SK-N-SH (cell line): ENCODE measurements at places on chromosomes 5 and 9.

DNA sequence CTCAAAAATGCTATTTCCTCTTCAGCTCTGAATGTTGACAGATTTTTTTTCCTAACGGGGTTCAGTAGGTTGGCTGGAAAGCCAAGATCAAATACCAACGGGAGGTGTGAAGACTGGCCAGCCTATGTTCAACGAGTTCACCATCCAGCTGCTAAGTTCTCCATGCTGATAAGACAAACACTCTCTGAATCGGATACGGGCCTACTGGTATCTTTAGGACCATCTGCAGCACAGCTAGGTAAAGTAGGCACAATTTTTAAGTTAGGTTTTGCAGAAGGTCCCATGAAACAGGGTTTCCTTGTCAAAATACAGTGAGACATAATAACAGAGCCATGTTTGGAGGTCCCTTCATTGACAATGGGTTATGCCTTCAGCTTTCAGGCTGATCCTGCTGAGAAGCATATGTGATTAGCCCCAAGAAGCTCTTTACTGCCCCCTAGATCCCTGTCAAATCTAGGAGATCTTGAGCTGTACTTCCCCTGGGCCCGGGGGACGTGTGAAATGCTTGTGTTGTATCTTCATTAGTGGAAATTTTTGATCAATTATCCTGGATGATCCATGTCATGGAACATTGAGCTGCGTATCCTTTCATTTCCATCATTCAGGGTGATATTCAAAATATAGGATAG, 60.6 kb downstream of the PGM5 start:
- DNase-seq = no peak

DNA sequence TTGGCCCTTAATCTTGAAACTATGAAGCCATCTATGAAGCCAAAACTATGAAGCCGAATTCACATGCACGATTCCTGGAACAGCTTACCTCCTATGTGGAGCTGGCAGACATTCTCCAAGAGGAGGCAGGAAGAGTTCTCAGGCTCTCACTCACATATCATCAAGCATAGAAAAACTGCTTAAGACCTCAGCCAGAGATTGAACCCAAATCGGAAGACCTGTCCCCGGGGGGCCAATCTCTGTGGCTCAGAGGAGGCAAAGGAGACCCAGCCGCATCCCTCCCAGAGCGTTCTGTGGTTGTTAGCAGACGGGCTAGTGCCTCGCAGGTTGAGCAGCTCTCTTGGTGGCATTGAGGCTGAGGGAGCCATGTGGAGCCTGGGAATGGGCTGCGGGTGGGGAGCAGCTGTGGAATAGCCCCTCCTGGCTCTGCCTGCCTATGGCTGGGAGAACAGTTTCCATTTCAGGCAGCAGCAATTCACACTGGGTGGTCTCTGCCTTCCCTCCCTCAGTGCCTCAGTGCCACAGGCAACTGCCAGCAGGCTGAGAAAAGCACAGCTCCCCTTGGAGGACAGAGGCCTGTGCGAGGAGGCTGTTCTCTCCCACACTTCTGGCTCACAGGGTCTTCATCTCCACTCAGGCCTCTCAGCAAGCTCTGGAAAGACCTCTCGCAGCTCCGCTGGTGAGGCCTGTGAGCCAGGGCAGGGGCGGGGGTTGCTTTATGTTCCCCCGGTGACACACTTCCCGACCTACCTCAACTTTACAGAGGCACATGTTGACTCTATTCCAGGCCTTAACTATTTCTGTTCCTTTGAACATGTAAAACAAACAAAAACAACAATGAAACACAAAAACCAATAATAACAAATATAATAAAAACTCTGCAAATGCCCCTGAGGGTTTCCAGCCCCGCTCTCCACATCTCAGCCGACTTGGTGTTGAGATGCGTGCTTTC, 17.4 kb upstream of the TMEM174 start:
- DNase-seq = no peak

GRCh38 chr5:16507716-16508115, 42.1 kb upstream of the ZNF622 start:
- no peak for DNase-seq

- DNase-seq = no peak
Observed at GRCh38 chr9:104992659-104993058, 64.7 kb upstream of the ABCA1 start.

GRCh38 chr5:126777257-126777974, 480 bp downstream of the LMNB1 start:
- DNase-seq = peak; percentile 63

DNA sequence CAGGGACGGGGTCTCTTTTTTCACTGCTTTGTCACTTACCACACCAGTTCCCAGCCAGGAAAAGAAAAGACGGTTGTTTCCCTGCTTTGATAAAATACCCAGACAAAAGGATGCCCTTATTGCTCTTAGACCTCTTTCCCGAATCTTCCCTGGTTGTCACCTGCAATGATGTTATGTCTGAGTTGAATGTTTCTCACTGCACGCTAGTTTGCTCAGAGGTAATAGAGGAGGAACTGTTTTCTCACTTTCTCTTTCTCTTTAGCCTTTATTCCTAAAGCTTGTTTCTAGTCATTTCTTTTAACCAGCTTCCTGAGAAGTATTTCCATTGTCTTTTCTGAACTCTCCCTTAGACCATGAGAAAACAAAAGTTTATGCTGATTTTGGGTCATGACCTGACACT, 32.9 kb downstream of the ACER2 start:
- no peak for DNase-seq

DNA sequence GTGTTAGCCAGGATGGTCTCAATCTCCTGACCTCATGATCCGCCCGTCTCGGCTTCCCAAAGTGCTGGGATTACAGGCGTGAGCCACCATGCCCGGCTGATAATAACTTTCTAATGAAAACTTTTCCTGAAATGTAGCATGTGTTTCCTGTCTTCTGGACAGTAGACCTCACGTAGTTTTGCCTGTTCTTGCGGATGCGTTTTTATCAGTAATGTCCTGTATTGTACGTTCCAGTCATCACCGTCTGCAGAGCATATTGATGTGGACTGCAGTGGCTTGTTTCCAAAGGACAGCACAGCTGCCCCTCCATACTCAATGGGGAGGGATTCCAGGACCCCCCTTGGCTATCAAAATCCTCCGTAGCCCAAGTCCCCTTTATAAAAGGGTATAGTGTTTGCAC, 12.8 kb downstream of the EXOC3 start:
- no peak for DNase-seq

DNA sequence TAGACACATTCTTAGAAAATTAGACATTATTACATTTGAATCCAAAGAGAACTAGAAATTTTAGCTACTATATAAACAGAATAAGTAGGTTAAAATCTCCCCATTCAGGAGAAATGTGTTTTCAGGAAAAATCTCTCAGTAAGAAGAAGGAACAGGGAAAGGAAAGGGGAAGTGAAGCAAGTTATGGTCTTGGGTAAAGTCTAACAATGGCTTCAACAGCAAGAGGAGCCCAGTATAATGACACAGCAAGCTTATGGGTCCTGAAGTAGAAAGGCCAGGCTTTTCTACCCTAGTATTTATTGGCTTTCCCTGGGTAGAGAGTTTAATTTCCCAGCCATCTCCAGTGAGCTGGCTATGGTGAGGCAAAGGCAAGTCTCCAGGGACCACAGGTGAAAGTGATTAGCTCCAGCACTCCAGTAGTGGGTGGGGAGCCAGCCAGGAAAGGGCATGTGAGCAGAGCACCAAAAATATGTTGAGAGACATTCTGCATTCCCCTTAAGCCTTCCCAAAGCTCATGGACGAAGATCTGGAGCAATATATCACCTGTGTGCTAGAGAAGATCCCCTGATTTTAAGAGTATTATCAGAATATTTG, 981.7 kb downstream of the NR2F1-AS1 start:
- no peak for DNase-seq

DNA sequence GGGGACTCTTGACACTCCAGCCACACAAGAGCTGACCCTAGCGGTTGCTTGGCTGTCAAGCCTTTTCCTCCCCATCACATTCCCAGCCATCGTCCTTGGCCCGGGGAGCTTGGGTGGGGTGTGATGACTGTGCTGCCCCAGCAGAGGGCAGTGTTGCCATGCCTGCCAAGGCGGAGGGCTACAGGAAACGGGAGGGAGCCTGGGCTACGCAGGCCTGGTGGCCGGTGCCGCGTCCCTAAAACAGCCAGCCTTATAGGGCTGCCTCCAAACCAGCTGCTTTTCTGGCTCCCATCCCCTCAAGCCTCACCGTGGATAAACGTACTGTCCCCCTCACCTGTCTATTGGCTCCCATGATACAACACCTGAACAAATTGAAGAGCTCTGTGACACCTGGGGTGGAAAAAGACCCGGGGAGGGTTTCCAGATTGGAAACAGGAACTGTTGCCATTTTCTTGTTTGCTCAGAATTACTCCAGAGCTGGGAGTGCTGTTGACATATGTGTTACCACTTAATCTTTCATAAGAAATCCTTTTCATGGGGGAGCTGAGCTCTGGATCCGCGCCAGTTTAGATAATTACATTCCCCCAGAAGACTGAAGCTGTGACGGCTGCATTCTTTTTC, 72.8 kb upstream of the ASTN2 start:
- peak; percentile 85 for DNase-seq

DNA sequence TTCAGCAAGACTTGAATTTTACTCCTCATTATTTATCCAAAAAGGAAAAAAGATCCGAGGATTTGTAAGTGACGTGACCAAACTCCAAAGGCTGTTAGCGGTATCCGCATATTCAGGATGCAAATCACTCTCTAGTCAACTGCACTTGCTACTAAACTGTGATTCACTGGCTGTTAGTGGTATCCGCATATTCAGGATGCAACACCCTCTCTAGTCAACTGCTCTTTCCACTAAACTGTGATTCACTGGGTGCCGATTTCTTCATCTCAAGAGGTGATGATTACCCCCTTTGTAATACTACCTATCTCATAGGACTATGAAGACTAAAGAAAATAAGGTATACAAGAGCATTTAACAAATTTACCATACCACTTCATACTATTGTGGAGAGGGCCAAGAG, 5.7 kb downstream of the MAPKAP1 start:
- DNase-seq = no peak

DNA sequence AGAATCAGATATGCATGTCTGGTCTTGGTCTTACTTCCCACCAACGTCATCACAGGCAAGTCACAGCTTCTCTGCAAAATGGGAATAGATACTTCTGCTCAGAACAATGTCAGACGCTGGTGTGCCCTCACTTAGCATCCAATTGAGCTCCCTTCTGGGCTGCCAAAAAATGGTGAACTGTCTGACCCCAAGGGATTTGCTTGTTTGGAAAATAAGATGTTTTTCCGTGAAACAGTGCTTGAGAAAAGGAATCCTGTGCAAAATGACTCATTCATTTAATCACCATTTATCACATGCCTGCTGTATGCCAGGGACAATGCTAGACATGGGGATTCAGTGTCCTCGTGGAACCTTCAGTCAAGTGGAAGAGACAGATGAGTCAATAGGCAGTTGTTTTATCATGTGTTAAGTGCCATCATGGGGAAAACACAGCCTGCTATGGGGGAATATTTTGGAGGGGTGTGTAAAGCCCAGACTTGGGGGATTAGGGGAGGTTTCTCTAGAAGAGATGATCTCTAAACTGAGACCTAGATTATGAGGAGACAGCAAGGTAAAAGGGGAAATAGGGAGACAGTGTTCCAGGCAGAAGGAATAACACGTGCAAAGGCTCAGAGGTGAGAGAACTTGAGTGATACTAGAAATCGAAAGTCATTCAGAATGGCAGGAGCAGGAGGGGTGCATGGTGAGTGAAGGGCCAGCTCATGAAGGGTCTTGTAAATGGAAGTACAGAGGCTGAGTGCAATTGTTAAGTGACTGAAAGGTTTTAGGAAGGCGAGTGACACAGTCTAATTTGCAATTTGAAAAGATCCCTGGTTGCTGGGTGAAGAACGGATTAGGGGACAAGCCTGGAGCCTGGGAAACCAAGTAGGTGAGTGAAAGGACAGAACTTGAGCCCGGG, 3.9 kb downstream of the NIPAL4 start:
- no peak for DNase-seq

DNA sequence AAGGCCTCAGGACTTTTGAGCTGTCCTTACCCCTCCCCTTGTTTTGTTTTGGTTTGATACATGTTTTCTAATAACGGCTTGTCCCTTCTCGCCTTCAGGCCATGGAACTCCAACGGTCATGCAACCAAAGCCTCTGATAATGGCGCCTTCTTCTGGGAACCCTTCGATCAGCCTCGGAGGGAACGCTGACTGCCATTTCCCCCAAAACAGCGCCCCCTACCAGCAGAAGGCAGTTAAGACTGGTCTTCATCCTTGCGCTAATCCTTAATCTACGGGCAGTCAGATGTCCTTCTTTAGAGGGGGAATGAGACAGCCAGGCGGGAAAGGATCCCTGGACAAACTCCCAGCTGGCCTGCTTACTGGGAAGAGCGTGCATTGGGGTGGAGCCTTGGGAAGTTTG, 276.6 kb downstream of the ICE1 start:
- DNase-seq = no peak

DNA sequence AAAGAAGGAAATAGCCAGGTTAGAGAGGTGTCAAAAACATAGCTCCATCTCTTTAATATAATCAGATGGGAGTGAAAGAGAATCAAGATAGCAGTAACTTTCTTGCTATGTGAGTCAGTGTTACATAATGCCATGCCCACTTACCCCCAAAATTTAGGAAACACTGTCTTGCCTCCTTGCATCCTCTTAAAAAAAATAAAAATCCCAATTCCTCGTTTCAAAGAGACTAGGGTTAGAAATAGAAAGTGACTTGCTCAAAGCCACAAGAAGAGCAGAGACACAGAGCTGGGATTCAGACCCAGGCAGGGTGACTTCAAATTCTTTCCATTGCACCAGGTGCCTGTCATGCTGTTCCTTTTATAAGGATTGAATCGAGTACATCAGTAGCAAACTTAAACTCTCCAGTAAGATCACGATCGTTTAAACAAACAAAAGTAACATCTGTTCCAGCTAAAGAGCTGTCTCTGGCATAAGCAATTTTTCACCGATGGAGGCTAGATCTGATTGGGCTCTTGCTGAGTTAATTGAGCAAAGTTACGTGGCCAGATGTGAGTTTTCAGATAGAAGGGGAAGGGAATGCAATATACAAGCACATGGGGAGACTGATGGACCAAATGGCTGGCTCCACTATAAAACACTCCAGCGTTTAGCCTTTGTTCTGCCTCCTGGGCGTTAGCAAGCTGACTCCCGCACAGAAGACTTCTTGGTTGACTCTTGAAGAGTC, 176.9 kb downstream of the PALM2AKAP2 start:
- DNase-seq = peak; percentile 62

DNA sequence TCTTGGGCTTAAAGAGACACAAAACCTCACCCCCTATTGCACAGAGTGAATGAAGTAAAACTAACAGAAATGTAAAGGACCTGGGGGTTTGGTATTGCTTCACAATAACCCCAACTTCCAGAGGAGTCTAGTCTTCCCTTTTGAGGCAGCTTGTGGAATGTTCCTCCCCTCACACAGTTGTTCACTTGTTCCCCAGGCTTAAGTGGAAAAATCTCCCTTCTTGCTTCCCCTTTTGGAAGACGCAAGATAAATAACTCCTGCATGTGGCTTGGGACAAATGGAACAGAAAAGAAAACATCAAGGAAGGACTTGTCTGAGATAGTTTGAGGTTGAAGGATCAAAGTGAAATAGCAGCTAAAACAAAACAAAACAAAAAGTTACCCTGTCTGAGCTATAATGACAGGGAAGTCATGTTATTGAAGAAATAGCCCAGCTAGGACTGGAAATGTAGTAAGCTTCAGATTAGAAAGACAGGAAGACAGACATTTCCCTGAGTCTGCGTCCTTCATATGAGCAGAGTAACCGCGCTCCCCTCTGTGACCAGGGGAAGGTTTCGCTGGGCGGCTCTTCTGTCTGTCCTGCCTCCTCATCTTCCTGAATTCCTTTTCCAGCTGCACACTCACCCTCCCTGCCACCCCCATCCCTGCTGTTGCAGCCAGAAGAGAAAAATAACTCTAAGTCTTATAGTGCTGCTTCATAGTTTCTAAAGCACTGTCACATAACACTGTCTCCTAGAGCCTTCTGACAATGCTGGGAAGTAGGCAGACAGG, 8.8 kb downstream of the SPARC start:
- no peak for DNase-seq

- no peak for DNase-seq
Observed at GRCh38 chr9:111961009-111961408, 64.4 kb downstream of the UGCG start.
